ENCODE measurements at places on chromosomes 6 and 20.

DNA sequence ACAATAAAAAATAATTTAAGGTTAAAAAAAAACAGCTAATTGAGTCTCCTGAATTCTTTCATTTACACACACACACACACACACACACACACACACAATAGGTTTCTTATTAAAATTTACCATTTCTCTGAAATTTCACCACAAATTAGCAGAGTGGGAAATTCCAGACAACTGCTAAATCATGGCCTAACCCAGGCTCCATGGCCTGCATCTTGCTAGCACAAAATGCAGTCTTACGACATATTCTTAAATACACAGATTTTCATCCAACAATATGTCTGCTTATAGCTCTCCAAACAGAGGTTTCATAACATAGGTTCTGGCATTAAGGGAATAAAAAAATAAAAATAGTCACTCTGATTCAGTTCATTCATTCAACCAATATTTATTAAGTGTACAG, 46.9 kb downstream of the SOD2 start:
- no peak for DNase-seq

- no peak for DNase-seq
Observed at GRCh38 chr6:75906871-75907270, 157.8 kb downstream of the MYO6 start.

DNA sequence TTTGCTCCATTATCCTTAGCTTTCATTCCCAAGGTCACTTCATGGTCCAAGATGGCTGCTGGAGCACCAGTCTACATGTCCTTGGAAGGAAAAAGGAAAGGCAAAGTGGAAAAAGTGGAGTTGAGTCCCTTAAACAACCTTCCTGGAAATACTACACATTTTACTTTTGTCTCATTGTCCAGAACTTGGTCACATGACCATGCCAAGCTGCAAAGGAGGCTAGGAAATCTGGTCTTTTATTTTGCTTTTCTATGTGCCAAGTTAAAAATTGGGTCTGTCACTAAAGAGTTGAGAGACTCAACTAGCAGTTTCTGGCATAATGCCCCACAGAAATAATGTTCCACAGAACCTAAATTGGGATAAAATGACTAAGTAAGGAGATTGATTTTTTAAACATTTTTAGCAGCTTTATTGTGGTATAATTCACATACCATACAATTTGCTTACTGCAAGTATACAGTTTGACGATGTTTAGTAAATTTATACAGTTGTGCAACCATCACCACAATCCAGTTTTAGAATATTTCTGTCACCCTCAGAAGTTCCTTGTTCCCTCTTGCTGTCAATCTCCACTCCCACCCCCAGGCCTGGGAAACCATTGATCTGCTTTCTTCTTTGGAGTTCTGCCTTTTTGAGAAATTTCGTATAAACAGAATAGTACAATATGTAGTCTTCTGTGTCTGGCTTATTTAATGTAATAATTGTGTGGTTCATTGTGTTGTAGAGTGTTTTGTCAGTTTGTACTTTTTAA, 5.6 kb upstream of the CHD6 start:
- no peak for DNase-seq

GRCh38 chr6:130676077-130676772, 151.0 kb upstream of the SMLR1 start:
- no peak for DNase-seq

DNA sequence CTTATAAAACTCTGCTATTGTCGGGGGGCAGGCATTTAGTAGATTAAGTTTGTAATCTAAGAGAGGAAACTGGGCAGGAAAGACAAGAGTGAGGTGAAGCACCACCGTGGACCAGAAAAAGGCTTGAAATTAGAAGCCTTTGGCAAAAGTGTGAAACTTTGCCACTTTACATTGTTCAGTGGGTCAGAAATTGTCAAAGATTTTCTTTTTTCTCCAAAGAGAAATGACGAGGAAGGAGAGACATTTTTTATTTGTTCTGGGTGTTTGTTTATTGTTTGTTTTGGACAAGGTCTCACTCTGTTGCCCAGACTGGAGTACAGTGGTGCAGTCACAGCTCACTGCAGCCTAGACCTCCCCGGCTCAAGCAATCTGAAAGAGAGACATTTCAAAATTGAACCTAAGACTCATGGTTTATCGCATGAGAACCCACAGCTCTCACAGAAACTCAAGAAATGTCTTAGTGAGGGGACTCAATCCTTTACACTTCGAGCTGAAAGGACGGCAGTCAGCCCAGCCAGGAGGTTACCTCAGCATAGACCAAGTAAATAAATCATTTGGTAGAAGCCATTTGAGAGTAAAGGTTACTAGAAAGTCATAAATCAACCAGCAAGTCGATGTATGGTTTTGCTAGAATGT, 262.8 kb upstream of the TAB2 start:
- no peak for DNase-seq
